ENCODE measurements at places on chromosomes 1 and 21. TPM values are rescaled to one million over a fixed set of nuclear protein-coding genes. Genes with fewer than 3 reads are reported as not detected.

SMIM34 gene
- not detected for total RNA-seq

CDC20 gene
- 76.2 TPM for total RNA-seq

TSTD1 gene
- total RNA-seq: 67.9 TPM

LDLRAD1 gene
- total RNA-seq: 0.24 TPM

CRYZL1 gene
- total RNA-seq: 17.4 TPM

FCRL6 gene
- not detected for total RNA-seq

OR2G6 gene
- total RNA-seq: not detected

S100A13 gene
- total RNA-seq: 52.5 TPM

PPFIA4 gene
- total RNA-seq: 1.0 TPM

ERVH48-1 gene
- not detected for total RNA-seq

WLS gene
- total RNA-seq: 70.8 TPM

TNFRSF1B gene
- 4.1 TPM for total RNA-seq

PIGR gene
- 35.4 TPM for total RNA-seq

PRR9 gene
- total RNA-seq: not detected

LCE1B gene
- not detected for total RNA-seq

DISC1 gene
- total RNA-seq: 2.4 TPM

SLC2A5 gene
- total RNA-seq: 5.9 TPM

DHCR24 gene
- 530 TPM for total RNA-seq

MYBPH gene
- not detected for total RNA-seq

MCOLN3 gene
- 0.36 TPM for total RNA-seq

PLCH2 gene
- total RNA-seq: 21.0 TPM

Measured in esophagus mucosa (tissue), 1 donor.